ENCODE measurements at places on chromosomes 2 and 18.

DNA sequence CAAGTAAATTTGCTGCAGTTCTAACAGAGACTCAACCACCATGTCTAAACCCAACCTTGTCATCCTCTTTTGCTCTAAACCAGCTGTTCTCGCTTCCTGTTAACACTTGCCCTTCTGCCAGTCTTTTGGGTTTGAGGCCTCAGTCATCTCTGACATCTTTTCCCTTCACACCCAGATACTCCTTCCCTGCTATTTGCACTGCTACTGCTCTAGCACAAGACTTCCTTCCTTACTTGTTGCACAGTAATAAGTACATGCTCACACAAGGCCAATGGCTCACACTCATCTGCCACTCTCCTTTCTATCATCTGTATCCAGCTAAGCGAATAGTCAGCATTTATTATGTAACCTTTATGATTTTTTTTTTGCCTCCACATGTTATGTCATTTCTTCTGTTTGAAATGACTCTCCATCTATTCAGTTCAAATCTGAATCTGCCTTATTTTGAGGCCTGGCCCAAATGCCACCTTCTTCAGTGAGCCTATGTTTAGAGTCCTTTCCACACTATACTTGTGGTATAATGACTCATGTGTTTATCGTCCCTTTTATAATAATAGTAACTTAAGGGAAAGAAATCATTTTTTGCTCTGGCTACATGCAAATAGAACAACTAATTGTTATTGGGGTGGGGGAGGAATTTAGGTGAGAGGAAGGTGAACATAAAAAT is 22.5 kb upstream of the CDKL4 start:
- DNase-seq = no peak

- no peak for DNase-seq
These were observed 212.4 kb upstream of the CWC22 start for GRCh38 chr2:180219491-180219890.

GRCh38 chr2:202378001-202378400 is 1.9 kb downstream of the BMPR2 start:
- DNase-seq = no peak

GRCh38 chr18:24762511-24762910 is 302.1 kb downstream of the HRH4 start:
- DNase-seq = no peak

GRCh38 chr2:192500550-192501200 is 305.9 kb upstream of the TMEFF2 start:
- no peak for DNase-seq

DNA sequence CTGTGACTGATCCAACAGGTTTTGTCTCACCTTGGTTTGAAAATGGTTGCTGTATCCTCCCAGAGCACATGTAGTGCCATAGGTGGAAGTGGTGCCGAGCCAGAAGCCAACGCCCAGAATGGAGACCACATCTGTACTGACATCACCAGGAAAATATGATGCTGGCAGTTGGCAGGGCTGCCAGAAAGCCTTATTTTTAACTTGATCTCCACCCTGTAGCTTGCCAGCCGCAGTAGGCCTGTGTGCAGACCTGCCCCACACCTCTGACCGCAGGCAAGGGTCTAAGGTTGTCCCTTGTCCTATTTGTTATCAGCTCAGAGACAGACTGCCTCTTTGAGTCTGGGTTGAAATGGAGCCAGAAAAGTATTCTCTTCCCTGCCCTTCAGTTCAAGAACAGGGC is 123.5 kb upstream of the EML6 start:
- DNase-seq = no peak

GRCh38 chr2:238130696-238131628 is 7.5 kb upstream of the KLHL30 start:
- peak; percentile 59 for DNase-seq

DNA sequence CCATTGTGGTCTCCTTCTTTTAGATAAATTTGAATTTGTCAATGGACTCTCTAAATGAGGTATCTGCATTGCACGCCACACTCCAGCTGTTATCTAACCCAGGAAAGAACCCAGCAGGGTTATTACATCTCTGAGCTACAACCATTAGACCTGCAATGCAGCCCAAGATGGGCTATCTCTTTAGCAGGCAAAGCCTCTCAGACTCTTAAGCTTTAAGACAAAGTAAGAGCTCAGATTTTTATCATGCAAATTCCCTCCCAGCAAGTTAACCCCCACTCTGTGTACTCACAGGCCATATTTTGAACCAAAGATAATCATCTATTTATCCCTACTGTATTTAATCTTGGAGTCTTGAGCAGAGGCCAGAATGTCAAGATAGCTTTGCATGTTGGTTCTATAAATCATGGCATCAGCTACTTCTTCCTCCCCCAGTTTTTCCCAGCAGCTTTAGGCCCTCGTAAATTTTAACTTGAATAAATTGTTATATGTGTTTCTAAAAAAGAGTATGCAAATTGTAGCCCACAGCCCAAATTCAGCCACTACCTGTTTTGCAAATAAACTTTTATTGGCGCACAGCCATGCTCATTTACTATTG is 273.7 kb upstream of the PKDCC start:
- no peak for DNase-seq

GRCh38 chr18:22170421-22171257 is 1.2 kb downstream of the GATA6 start:
- DNase-seq = no peak

DNA sequence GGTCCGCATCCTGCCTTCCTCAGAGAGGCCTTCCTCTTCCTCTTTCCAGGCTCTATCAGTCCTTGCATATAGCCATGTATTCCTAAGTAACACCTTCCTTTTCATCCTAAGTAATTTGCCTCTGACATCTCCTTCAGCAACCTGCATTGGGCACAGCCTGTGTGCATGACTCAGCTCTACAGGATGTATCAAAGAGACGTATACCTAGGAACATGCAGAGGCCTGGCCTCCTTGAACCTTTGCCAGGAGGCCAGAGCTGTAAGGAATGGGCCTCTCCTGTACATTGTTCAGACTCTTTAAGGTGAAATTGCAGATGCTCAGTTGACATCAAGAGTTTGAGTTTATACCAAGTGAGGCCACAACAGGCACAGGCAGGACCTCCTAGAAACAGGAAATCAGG is 76.0 kb upstream of the CELF4 start:
- no peak for DNase-seq

GRCh38 chr2:36425608-36426355 is 70.2 kb downstream of the CRIM1 start:
- DNase-seq = no peak

DNA sequence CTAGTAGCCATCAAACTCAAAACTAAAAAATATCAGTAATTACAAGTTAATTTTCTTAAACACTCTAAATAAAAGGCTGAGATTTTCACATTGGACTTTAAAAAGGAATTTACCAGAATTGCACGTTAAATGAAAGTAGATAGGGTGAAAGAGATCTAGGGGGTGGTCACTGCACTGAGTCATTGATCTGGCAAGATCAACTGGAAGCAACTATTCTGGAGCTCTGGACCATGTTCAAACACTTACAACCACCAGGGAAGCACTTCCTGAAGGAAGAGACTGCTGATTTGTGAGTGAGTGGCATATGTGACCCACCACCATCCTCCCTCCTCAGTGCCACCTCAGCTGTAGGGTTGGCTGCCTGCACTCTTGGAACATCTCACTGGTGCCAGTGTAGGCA is 111.8 kb downstream of the UGGT1 start:
- no peak for DNase-seq

DNA sequence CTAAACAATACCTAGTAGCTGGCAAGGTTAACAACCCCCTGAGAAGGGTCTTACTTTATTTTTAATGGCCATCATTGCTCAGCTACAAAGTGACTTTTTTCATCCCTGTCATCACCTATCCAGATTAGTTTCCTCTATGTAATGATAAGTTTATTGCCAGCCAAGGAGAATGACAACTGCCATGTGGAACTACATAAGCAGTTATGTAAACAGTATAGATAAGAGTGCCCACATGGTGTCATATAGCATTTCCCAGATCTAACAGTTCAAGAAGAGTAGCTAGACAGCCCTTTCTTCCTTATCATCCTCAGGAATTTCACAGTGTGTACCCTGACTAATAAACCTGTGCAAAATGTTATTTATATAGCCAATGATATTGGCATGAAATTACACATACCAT is 240.2 kb upstream of the PIK3C3 start:
- no peak for DNase-seq

GRCh38 chr2:7161501-7161900 is 244.3 kb downstream of the RNF144A start:
- no peak for DNase-seq

DNA sequence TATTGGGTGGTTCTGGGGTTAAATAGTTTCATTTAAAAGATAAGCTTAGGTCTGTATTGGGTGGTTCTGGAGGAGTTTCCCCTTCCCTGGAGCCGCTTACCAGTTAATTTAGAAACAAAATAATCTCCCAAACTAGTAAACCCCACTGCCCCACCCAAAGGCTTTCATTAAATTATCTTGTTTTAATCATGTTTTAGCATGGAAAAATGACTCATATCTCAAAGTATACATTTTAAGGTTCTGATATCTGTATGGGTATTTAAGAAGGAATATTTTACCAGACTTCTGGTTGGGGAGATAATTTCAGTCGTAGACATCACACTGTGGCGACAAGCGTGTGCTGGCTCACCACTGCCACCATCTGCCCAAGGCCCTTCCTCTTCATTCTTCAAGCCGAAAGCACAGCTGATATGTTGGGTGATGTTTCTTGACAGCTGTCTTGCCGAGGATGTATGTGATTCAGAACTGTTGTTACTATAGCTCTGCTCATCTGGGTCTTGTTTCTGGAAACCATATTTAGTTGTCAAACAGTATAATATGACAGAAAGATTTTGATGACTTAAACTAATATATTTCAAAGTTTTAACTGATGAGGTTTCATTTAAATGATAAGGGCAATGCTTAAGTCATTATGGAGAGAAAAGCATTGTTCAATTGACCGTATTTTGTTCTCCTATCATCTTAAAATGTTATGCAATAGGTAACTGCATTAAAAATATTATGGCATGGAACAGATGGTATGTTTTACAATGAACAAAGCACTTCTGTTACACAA is 5.1 kb downstream of the FIGLA start:
- no peak for DNase-seq

DNA sequence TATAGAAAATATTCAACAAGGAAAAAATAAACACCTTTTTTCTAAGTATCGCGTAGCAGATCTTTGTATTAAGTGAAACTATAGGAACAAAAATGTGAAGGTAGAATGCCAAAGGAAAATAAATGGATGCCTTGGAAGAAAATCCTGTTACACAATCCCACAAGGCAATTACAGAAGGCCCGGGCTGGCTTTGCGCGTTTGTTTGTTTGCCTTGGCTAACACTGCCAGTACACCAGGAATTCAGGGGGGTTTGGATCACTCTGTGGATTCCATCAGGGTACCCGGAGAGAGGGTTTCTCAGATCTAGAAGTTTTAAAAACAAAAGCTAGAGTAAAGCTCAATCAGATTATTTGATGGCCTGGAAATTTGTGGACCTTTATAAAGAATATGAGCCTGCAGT is 478.3 kb downstream of the FBXO15 start:
- DNase-seq = no peak

DNA sequence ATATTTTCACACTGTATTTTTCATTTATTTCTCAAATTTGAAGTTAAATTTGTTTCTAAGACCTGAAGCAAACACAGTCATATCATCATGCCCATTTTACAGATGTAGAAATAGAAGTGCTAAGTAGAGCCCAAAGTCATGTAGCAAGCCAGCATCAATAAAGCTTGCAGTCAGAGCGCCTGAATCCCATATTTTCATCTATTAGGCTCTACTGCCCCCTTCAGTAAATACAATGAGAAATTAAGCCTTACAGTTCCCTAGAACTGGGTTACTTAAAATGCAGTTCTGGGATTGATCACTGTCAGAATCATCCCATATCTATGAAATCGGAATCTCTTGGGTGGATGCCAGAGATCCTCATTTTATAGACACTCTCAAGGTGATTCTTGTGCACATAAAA is 419.9 kb downstream of the TGIF1 start:
- DNase-seq = no peak

DNA sequence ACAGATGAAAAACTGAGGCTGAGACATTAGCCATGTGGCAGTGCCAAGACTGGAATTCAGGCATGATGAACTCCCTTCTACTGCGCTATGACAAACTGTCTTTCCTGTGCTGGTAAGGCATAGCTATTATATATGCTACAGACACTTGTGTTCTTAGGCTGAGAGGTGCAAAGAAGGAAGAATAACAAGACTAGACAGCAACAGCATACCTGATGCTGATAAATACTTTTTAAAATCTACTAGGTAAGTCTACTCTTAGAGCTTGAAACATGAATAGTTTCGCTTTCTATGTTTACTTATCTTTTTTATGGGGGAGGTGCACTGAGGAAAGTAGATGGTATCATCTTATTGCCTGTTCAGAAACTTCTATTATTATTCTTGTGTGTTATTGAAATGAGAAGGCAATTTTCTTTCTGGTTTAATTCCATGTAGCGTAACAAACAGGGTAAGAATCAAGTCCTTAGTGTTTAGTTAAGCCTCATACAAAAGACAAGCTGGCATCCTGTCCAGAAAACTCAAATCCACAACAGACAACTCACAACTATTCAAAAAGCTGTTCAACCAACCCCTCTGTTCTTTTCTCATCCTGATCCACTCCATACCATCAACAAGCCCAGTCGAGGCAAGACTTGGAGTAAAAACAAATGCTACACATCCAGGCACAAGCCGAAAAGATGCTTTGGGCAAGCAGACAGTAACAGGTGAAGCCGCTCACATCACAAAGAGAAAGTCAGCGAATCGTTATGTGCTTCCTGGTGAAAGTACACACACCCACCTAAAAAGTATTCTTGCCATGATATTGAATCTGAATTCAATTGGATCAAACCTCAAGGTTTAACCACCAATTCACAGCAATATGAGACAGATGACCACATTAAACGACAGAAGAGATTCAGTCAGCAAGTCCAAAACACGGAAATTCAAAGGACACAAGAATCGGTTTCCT is 1.5 kb downstream of the TTC32 start:
- DNase-seq = no peak

- no peak for DNase-seq
These were observed 32.0 kb downstream of the SLC14A1 start for GRCh38 chr18:45755934-45756333.

- DNase-seq = no peak
These were observed 49.4 kb upstream of the PKDCC start for GRCh38 chr2:41998186-41999127.

- DNase-seq = no peak
These were observed 50.4 kb downstream of the EML6 start for GRCh38 chr2:54773838-54774237.

GRCh38 chr2:9819551-9819950 is 23.7 kb upstream of the TAF1B start:
- no peak for DNase-seq

DNA sequence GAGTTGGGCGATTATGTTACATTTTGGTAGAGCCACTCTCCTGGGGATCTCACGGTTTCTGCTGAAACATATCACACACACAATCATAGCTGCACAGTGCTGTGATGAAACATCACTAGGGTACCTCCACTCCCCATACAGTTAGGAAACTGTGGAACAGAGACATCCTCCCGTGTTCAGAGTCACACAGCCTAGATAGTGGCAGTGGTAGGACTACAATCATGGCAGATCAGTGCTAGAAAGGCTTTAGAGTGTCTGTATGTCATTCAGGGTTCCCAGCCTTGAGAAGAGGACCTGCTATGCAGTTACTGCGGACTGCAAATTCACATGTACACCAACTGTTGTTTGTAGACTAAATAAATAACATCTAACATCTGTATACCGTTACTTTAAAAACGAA is 210.3 kb upstream of the FOSL2 start:
- DNase-seq = no peak

GRCh38 chr2:104250635-104251034 is 603.3 kb upstream of the POU3F3 start:
- DNase-seq = no peak

Measured in natural killer cell treated with Interleukin-12 subunit alpha and Interleukin-12 subunit beta and Interleukin-15 and Interleukin-18, amount 100 ng/mL, for 72 hours (primary cell).